ENCODE measurements at places on chromosomes 13 and 19.

- DNase-seq: no peak
Observed at GRCh38 chr13:85316506-85317025, 482.7 kb downstream of the SLITRK6 start.

- DNase-seq: no peak
Observed at GRCh38 chr13:80388506-80388905, 47.6 kb upstream of the SPRY2 start.

GRCh38 chr13:75908141-75908540, 272.0 kb downstream of the LMO7 start:
- no peak for DNase-seq

DNA sequence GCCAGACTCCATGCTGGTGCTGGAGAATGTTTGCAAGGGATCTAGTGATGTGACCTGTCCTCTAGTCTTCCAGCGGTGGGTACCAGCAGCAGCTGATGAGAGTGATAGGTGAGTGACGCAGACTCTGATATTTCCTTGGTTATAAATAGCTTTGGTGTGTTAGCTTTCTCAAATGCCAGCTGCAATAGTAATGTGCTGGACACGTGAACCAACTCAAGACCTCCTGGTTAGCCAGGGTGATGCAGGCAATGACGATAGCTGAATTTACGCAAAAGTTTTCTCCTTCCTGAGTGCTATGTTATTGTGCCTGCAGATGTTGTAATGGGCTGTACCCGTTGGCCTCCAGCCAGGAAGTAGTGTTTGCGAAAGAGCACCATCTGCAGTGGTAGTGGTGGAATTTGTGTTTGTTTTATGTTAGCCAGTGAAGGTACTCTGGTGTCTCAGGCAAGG, 129.5 kb downstream of the CYSLTR2 start:
- DNase-seq: no peak

- DNase-seq: no peak
Observed at GRCh38 chr19:1475751-1476437, 3.1 kb downstream of the C19orf25 start.

- DNase-seq: no peak
Observed at GRCh38 chr13:114328034-114328433, 13.7 kb downstream of the CHAMP1 start.

GRCh38 chr19:33730858-33731607, 65.6 kb upstream of the KCTD15 start:
- DNase-seq: no peak

DNA sequence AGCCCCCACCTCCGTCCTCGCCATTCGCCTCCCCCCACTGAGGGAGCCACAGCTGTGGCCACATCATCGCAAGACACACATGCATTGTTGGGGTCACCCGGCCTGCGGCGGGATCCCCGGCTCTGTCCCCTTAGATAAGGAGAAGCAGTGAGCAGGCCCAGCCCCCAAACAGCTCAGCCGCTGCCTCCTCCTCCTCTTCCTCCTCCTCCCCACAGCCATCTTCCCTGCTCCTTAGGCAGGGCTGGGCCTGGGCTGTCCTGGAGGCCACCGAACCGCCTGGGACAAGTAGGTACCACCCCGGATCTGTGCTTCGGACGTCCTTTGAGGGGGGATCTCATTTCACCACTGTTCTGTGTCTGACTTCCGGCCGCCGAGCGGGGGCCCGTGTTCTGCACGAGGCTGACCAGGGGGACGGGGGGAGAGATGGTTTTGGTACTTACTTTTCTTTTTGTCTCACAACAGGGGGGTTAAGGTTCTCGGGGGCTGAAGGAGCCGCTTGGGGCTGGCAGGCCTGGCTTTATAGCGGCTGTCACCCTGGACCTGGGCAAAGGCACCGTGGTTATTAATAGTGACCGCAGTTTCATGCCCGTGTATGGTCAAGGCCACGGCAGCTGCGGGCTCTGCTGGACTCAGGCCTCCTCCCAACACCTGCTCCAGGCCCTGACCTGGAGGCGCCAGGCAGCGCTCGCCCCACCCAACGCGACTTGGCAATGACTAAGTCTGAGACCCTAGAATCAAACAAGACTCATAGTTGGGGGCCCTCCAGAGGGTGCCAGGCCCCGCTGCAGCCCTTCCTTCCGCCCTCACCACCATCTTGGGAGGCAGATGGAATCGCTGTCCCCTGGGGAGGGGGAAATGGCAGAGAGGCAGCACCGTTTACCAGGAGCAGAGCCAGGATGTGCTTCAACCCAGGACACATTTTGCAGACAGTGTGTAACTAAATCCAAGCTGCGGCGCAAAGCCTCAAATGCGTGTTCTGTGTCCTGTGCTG, 18.3 kb downstream of the NMRK2 start:
- peak; percentile 21 for DNase-seq

DNA sequence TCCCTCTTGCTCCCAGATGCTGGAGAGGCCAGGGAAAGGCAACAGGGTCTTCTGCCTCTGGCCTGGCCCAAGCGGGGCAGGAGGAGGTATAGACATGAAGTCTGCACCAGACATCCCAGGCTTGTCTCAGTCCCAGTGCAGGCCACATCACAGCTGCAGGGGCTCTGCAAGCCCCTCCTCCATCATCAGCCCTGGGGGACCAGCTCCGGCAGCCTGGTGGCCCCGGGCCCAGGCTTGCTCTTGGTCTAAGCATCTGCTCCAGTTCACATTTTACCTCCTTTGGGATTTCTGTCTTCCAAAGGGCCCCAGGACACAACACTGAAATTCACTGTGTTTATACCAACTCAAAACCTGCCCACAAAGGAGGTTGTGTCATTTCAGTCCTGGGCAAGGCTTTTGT, 359.4 kb downstream of the ZNF536 start:
- DNase-seq: no peak

DNA sequence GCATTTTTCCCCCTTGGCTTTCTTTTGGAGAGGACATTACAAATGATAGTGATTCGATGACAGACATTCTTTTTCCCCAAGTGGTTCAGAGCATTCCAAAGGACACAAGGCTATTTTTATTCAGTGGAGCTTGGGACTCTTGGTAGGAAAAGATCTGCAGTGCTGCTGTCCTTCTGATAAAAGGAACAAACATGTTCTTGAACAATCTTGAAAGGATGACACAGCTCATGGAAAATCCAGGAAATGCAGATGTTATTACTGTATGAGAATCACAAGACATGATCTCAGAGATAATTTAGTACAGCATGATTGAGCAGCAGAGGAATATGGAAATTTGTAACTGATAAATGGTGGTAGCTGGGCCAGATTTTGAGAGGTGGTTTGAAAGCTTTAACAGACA, 96.2 kb upstream of the RFC3 start:
- DNase-seq: no peak

GRCh38 chr19:2428756-2429711, 1.6 kb upstream of the TIMM13 start:
- DNase-seq: no peak

GRCh38 chr13:51218626-51219025, 3.6 kb upstream of the FAM124A start:
- DNase-seq: no peak

GRCh38 chr13:59337070-59337469, 826.7 kb downstream of the DIAPH3 start:
- DNase-seq: no peak

DNA sequence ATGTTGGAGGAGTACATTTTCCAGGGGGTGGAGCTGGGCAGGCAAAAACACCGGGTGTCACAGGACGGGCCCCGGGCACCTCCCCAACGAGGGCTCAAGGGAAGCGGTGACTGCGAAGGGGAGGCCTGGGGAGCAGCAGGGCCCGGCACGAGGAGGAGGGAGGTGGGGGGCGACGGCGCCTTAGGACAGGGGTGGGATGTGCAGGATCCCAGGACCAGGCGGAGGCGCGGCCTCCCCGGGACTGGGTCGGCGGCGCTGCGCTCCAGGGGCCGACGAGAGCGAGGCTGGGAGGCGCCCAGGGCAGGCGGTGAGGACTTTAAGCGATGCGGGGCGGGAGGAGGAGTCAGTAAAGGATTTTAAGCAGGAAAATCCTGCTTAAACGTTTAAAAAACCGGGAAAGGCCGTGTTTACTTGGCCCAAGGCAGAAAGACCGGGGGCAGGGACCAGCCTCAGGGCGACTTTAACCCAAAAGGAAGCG, 427 bp downstream of the ZNF160 start:
- no peak for DNase-seq
